ENCODE measurements at places on chromosomes 6 and 20.

- no peak for DNase-seq
Measured at GRCh38 chr20:6708010-6708409, 59.5 kb upstream of the BMP2 start.

DNA sequence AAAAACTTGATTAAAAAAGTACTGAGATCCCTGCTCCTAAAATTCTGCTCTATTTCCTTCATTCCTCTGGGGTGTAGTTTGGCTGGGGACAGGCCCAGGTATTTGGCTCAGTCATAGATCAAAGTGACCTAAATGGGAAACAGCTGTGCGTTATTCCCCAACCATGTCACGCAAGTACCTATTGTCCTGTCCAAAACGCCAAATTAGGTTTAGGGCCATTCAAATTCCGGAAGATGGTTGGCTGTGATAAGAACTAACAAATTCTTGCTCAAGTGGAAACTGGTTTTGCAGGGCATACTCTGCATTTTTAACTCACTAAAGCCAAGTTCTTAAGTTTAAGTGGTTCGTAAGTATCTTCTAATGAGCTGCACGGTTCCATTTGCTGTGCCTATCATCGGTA, 147.6 kb upstream of the TMEM170B start:
- no peak for DNase-seq

DNA sequence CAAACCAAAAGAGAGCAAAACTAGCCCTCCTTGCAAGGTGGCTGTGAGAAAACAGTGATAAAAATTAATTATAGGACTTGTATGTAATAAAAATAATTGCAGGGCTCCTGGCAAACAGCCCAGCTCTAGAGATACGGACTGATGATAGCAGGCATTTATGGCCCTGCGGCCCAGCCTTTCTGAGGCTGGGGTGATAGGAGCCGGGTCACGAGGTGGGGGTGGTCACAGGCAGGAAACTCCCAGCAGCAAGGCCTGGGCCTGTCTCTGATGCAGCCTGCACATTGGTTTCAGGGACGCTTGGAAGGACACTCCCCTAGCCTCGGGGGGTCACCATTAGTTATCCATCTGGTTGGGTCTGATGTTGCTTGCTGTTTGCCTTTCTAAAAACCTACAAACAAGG, 18.7 kb upstream of the TTPAL start:
- no peak for DNase-seq

GRCh38 chr20:64083804-64084684, at the start of gene LKAAEAR1:
TSS of gene LKAAEAR1 (minus strand) at chr20:64084398. CDS start at chr20:64084219, 179 bp downstream.
- no peak for DNase-seq

DNA sequence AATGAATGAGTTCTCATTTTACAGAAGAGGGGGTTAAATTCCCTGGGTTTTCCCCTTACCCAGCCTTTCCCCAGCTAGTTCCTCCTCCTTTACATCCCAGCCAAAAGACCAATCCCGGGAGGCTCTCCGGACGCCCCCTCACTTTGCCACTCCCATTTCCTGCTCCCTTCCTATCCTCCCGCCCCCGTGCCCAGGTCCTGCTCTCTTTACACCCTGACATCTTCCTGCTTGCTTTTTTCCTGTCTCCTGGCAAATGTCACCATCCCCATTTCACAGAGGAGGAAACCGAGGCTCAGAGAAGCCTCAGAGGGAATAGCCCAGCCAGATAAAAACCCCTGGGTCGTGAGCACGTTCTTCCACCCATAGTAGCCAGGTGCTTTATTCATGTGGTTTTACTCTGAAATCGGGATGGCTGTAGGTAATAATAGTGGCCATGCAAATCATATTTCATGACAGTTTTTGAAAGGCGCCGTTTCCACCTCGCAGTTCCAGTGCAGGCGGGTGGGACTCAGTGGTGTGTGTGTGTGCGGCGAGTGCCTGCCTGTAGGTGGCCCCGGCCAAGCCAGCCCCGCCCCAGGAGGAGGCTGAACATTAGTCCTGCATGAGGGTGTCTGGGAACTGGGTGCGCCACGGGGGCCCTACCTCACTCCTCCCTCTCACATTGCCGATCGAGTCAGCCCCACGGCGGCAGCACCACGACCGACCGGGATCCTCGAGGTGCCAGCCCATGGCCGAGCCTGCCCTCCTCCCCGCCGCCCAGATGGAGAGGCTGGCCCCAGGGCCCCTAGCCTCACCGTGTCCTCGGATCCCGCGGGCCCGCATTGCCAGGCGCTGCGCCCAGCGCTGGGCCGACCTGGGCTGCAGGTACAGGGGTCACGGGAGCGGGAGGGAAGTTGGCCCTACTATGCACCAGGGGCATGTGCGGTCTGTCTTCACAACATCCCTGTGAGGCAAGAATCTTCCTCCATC, at the start of gene ARHGAP40:
ARHGAP40 (plus strand) TSS at position 594 of the 969 bp plus-strand sequence.
- peak; percentile 52 for DNase-seq

GRCh38 chr20:16158976-16159286, 414.3 kb downstream of the KIF16B start:
- no peak for DNase-seq

DNA sequence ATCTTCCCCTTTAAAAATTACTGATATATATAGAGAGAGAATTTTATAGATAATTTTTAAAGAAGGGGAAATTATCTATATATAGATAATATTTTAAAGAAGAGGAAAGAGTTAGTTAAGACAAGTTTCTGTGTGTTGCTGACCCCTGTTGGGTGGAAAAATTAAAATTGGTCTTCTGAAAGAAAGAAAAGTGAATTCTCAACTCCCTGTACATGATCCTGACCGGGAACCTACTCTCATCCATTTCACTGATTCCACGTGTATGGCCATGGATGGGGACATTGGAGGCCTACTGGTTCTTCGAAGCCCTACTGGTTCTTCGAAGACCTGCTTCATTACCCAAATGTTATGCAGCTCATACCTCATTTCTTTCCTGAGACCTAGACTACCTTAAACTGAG, 53.0 kb upstream of the TCF21 start:
- DNase-seq, result no peak

DNA sequence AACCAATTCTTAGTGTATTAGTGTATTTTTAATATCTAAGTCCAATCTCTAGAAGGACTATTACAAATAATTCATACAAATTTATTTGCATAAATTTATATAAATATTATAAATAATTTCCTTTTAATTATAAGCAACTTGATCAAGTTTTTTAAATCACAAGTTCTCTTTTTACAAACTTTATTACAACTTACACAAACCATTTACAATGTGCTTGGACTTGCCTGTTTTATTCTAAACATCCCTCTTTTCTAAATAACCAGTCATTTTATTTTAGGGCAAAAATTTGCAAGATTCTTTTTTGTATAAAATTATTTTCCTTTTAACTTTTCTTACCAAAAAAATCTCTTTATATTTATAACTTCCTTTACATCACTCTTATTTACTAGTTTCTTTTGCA, 83.5 kb upstream of the SYNCRIP start:
- no peak for DNase-seq

DNA sequence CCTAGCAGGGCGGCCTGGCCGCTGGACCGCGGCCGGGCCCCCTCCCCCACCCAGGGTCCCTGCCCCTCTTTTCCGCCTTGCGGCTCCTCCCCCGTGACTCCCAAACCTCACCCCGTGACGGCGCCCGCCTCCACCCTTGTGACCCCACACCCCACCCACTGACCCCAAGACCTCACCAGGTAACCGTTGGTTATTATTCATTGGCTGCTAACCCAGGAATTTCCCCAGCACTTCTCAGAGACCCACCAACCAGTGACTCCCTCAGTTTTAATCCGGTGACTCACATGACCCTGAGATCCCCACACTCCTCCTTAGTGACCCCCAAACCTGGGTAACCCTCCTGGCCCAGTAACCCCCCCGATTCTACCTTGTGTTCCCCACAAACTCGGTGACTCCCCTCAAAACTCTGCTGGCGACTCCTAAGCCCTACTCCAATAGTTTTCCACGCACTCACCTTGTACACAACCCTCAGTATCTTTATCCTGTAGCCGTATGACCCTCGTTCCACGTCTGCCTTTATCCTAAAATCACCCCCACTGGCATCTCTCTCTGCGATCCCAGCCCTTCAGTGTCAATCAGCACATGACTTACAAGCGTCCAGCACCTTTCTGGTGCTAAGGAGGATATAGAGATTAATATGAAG, 534 bp downstream of the ZNF76 start:
- DNase-seq, result peak; percentile 82

- DNase-seq, result no peak
Measured at GRCh38 chr20:11234608-11235007, 560.8 kb upstream of the JAG1 start.

DNA sequence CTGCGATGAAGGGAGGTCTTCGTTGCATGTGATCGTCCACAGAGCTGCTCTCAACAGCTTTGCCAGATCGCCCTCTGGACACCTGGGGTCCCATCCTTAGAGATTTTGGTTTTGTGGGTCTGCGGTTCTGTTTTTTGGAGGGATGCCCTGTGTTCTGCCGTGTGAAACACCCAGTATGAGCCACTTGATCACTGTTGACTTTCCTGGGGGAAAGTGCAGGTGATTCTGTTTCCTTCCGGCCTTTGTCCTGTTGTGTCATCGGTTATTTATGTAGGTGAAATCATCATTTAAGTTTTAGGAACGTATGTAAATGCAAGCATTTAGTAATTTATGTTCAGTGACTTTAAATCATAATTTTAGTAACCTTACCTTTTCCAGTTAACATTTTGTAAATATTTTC, 56.4 kb upstream of the SLC22A1 start:
- DNase-seq, result no peak

DNA sequence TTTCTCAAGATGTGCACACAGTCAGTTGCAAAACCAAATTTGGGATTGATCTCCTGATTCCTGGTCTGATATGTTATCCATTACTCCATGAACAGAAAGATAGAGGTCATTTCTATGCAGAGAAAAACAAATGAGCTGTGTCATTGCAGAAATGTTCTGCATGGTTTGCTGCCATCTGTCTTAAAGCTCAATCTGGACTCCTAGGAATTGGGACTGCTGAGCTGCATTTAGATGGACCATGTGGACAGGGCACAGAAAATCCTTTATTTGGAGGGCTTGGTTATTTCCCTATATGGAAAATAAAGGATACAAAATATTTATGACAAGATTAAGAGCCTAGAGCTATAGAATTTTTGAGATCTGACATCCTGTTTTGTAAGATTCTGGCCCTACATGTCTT, 91.3 kb downstream of the ADGRB3 start:
- no peak for DNase-seq

DNA sequence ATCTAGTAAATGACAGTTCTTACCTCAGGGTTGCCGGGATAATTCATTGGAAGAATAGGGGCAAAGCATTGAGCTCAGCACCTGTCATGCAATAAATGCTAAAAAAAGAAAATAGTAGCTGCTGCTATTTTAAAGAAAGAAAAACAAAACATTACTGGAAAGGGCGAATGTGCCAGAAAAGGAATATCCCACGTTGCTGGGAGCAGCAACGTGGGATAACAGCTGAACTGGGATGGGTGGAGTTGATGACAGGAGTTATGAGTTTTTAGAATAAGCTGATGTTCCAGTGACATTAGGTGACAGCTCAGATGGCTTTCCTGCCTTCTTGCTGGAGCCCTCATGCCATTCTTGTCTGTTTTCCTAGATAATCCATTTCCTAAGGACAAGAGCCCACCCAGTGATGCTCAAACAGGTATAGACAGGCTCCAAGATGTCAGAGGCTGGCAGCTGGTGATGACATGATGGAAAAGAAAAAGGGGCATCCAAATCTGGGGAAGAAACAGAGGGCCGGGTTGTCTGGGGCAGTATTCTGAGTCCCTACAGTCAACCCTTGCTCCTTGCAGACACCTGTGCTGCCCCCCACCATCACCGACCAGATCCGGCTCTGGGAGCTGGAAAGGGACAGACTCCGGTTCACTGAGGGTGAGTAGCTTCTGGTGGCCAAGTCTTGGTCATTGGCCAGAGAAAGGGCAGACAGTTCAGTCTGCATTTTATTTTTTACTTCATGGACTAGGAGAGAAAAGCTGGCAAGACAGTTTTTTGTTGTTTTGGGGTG, 1.1 kb upstream of the VARS2 start:
- no peak for DNase-seq

- no peak for DNase-seq
Measured at GRCh38 chr6:164185471-164185871, 771.0 kb downstream of the QKI start.

- no peak for DNase-seq
Measured at GRCh38 chr6:90846824-90847223, 260.0 kb upstream of the MAP3K7 start.

DNA sequence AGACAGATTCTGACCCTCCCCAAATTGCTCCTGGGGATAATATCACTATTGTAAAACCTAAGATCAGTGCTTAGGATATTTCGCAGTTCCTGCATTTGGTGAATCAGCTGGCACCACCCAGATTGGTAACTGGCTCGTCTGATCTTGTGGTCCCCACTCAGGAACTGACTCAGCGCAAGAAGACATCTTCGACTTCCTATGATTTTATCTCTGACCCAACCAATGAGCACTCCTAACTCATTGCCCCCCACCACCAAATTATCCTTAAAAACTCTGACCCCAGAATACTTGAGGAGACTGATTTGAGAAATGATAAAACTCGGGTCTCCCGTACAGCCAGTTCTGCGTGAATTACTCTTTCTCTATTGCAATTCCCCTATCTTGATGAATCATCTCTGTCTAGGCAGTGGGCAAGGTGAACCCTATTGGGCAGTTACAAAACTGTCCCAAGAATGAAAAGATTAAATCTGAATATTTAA, 55.7 kb upstream of the PRND start:
- peak; percentile 78 for DNase-seq

Data from activated CD4-positive, alpha-beta memory T cell treated with anti-CD3 and anti-CD28 coated beads for 36 hours (primary cell).